Anterior cingulate cortex (tissue), 58 donors: ENCODE measurements at places on chromosomes 6 and 20.

DNA sequence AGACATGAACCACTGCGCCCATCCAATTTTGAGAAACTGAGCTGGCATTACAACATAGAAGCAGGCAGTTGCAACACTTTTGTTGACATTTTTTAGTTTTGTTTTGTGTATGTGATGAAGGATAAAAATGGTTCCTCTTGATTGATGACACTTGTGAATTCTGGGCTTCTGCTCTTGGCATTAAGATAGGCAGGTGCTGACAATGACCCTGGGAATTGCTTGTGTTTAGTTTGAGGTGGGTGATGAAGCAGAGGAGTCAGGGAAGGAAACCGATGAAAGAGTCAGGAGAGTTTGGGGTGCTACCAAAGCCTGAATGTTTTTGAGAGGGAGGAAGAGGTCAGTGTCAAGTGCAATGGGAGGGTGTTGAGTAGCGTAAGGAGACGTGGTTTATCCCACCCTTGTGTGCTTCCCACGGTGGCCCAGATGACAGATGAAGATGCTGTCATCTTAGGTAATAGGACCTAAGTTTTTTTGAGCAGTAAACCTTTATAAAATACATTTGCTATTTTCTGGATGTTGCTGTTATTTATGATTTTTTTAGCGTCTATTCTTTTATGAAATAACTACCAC lies 19.4 kb downstream of the CDS2 start:
- DNase-seq: no peak

DNA sequence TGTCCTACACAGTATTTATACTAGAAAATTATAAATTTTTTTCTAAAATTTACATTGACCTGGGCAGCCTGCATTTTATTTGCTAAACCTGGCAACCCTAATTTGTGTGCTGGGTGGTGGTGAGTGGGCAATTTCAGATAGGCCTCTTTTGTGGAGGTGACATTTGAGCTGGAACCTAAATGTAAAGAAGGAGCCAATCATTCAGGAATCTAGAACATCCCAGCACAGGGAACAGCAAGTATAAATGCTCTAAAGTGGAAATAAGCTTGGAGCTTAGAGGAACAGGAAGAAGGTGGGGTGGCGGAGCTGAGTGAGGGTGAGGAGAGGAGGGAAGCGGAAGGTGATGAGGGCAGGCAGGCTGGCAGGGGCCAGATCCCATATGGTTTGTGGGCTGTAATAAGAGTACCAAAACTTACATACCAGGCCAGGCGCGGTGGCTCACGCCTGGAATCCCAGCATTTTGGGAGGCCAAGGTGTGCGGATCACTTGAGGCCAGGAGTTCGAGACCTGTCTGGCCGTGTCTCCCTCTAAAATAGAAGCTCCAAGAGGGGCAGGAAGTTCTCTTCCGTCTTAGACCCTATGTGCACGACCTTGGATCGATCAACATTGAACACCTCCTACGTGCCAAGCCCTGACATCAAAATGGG lies 549 bp upstream of the CSE1L start:
- DNase-seq: peak; percentile 55

DNA sequence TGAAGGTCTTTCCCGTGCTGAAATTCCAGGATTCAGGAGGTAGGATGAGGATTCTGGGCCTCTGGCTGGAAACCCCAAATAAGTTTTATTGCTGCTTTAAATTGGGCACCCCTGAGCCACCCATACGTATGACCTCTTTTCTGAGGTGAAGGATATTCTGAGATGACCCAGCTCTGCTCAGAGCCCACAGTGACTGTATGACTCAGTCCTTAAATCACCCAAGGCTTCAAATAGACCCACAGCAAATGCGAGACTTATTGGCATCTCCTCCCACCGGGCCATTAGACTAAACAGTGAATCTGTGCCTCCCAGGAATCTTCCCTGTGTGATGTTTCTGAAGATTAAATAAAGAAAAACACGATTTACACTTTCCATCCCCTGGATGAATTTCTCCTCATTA lies 9.5 kb downstream of the SIRPG start:
- no peak for DNase-seq

GRCh38 chr6:162100096-162100495 lies 627.5 kb downstream of the PRKN start:
- no peak for DNase-seq

DNA sequence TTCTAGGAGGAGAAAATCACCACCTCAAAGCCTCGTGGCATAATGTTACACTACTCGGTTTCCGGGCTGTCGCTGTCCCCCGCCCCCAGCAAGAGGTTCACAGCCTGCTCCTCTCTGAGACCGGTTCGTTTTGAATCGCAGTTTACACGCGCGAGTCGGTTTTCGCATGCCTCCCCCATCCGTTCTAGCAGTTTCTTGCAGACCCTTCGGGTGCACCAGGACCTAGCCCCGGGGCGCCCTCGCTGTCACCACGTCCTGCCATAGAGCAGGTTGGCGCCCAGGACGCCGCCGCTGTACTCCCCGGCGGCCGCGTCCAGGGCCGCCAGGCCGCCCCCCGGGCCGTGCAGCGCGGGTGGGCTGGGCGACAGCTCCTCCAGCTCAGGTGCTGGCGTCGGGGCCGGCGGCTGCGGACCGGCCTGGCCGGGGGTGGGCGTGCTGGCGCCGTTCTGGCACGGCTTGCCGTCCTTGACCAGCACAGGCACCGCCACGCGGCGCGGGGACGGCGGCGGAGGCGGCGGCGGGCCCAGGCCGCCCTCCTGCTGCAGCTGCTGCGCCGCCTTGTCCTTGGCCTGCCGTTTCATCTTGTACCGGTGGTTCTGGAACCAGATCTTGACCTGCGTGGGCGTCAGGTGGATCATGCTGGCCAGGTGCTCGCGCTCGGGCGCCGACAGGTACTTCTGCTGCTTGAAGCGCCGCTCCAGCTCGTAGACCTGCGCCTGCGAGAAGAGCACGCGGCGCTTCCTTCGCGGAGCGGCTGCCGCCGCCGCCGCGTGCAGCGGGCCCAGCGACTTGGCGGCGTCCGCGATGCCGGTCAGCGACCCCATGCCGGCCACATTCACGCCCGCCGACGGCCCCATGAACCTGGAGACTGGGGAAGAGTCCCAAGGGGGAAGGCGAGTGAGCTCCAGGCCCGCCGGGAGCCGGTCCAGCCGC lies 1.4 kb downstream of the NKX2-4 start:
- no peak for DNase-seq

DNA sequence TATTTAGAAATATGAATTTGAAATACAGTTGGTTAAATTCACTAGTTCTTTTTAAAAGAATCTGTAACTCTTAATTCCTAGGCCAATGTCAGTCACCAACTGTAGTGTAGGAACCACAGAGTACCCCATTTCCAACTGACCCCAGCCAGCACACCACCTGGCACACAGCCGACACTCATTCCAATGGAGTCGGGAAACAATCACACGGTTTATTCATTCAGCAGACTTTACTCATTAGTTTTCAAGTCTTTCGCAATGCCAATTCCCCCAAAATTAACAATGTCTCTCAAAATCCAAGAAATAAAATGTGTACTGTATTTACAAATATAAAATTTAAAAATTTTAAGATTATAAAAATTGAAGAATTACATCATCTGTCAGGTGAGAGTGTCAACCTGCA lies 13.5 kb downstream of the ARG1 start:
- peak; percentile 2 for DNase-seq

DNA sequence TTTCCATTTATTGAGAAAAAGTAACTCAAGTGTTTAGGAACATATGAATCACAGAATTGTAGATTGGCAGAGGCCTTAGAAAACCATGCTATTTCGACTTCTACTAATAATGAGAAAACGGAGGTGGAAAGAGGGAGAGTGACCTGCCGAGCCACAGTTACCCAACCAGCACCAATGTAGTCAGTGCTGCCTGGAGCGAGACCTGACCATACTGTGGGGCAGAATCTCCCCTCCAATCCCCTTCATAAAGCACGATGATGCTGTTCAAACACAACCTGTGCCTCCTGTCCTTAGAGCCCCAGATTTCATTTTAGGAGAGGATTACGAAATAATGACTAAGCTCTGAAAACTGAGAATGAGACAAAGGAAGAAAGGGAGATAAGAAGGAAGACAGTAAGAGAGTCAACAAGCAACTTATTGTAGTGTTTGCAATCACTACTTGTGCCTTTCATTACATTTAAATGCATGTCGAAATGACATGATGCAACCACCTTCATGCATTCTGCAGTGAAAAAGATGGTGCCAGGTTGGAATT lies 70.6 kb downstream of the ATXN1 start:
- DNase-seq: no peak

DNA sequence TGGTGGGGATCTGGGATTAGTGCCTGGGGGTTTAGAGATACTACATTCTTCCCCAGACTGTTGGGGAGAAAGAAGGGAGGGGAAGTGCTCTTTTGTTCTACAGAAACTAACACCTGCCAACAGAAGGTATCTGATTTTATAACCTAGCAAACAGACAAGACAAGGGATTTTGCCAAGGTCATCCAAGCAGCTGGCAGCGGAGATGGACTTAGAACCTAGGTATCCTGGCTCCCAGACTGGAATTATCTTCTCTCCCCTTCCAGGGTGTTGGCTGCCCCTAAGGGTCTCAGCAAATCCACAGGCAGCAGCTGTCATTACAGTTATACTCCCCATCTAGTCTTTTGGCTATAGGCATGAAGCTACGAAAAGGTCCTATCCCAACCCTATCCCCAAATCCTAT lies 8.4 kb downstream of the SDC4 start:
- no peak for DNase-seq

GRCh38 chr6:35312807-35313206 lies 15.2 kb downstream of the DEF6 start:
- no peak for DNase-seq

DNA sequence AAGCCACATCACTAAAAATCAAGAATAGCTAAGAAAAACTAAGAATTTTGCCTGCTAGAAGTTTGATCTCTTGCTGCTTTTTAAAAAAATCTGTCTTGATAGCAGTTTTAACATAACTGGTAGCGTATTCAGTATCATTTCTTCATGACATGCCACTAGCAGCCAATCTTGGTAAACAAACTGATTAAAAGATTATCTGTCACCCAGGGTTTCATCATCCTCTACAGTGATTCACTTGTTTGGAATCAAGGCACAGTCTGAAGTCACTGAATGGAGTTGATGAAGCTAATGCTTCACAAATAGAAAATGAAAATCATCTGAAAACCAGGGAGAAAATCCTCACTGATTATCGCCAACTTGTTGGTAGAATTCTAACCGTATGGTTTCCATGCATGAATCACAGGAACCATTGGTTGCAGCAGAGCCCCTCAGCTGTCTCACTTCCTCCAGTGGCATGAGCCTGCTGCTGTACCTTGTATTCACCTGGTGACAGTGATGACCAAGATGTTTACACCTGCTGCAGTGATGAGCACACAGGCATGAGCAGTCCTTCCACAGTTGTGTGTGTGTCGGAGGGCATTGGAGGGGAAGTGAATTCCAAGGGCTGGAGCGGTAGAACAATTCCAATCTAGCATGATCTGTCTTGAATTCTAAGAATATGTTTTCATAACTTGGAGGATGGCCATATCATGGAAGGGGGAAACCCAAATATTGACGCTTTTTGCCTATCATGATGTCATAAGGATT lies 275.0 kb downstream of the KHDC1L start:
- no peak for DNase-seq

- no peak for DNase-seq
Measured at GRCh38 chr20:41508335-41508734, 109.8 kb downstream of the CHD6 start.

DNA sequence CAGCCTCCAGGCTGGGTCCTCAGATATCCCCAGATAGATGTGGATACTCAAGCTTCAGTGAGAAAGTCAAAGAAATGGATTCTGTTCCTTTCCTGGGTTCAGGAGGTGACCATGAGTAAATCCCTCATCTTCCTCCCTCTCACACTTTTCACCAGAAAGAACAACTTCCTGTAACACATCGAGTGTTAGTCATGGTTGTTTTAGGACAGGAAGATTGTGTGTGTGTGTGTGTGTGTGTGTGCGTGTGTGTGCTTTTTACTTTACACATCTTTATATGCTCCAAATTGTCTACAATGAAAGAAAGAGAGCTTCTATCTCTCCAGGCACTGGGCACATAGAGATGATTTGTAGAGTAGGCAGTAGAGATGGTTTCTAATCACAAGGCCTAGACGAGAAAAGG lies 139.9 kb downstream of the TBXT start:
- DNase-seq: no peak

DNA sequence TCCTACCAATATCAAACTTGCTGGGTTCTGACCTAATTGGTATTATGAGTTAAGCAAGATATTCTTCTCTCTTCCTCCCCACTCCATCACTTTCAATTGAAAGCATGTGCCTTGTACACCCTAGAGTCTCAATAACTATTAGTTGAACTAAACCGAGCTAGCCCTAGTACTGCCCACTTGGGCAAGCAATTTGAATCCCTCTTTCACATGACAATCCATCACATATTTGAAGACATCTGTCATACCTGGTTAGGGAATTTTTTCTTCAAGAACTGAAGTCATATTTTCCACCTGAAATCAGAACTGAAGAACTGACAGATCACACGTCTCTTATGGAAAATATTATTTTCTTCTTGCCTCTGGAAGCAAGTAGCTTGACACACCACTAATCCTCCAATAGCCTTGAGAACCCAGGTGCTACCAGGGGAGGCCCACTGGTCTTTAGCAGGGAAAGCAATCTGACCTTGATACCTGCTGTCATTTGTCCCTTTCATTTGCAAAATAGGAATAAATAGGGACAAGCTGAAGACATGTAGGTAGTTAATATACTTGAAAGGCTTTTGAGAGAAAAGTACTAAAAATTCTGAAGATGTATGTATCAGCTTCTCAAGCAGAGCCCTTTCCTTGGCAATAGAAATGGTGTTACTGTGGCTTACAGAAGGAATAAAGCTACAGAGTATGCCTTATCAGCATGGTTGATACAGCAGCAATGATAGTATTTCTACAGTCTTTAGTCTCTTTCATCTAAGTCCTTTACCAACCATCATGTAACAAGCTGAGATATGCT lies 71.4 kb downstream of the GJA10 start:
- no peak for DNase-seq

DNA sequence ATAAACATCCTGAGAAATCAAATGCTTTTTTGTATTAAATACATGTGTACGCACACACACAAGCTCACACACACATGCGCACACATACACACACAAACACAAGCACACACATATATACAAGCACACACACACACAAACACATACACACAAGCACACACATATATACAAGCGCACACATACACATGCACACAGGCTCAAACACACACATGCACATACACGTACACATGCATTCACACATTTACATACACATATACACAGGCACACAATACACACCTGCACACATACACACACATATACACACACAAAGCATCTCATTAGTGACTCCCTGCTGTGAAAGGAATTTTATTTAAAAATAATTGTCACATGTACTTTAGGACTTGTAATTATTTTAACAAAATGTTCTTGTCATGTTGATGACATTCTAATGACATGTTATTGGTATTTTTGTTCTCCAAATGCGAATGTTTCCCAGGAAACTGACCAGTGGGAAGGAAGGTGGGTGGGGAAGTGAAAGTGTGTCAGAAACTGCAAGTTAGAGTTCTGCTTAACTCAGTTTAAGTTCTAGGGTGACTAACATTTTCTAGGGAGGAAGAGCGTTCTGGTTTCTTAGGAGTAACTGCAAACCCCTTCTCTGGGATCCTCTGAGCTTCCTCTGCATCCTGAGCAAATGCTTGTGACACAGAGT lies 113.9 kb upstream of the ZNF217 start:
- DNase-seq: no peak

- DNase-seq: no peak
Measured at GRCh38 chr6:15411766-15412165, 165.9 kb downstream of the JARID2 start.

GRCh38 chr6:45187836-45188235 lies 140.3 kb upstream of the RUNX2 start:
- no peak for DNase-seq
